Astrocyte of the cerebellum (primary cell): ENCODE measurements at places on chromosomes 2 and 18.

GRCh38 chr2:124524155-124524915 lies 499.2 kb downstream of the CNTNAP5 start:
- no peak for DNase-seq

GRCh38 chr2:121603185-121603584 lies 46.1 kb downstream of the CLASP1 start:
- no peak for DNase-seq

DNA sequence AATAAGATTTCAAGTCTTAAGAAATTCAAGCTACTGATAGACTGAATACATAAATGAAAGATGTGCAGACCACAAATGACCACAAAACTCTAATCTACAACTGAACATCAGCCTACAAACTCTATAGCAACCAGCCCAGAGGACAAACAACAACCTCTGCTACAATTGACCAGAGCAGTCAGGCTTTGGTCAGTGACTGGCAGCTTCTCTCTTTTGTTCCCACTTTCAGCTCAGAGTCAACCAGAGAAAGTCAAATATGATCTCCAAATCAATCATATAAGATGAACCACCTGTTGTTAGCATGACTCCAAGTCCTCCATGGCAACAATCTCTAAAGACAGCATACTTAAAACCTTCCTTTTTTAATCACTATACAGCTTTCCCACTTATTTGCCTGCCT lies 996.2 kb downstream of the SUCLG1 start:
- no peak for DNase-seq

DNA sequence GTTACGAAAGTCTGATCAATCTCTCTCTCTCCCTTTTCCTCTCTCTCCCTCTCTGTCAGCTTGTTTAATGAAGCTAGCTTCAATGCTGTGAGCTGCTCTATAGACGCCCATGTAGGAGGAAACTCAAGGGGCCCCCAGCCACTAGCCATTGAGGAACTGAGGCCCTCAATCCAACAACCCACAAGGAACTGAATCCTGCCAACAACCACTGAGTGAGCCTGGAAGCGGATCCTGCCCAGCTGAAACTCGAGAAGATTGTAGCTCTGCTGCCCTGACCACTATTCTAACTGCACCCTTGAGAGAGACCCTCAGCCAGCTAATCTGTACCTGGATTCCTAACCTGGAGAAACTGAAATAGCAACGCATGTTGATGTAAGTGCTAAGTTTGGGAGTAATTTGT lies 129.2 kb downstream of the BCL11A start:
- no peak for DNase-seq

DNA sequence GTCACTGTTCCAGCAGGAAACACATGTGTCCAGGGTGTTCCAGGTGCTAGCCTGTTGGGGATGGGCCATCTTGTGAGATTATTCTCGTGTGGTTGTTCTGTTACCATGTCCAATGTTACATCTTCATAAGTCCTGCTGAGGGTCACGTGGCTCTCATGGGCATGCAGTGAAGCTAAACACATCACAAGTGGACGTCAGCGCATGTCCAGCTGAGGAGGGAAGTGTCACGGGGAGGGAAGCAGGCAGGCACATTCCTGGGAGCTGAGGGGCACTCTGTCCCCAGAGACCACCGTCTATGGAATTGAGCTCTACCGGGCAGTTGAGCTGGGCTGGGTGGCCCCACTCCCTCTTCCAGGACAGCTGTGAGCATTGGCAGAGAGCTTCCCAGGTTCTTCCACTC lies 155.3 kb upstream of the TWIST2 start:
- DNase-seq = no peak

DNA sequence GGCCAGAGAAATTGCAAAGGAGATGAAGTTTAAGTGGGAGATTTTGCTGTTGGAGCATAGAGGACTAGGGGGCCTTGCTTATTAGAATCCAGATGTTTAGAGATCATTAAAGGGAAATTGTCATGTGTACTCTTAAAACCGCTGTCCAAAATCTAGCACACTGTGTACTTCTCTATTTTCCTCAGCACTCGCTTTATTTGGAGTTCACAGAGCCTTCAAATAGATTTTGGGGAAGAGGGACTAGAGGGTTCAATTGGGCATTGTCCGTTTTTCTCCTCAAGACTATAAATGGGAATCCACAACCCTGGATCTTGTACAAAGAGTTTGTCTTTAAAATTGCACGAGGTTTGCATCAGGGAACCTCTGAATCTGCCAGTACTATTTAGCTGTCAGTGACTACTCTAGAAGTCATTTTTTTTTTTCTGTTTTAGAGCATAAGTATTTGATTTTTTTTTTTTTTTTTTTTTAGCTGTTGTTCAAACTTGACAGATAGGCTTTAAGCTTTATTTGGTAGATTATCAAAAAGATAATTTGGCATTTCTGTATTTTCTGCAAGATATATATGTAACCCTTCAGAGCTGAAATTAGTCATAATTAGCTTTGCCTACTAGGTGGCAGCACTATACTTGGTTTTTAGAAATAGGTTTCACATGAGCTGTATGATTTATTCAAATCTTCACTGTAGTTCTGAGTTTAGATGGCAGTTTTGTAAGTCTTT lies 14.2 kb downstream of the PMS1 start:
- DNase-seq = peak; percentile 18

- no peak for DNase-seq
These were observed 24.5 kb downstream of the NIF3L1 start for GRCh38 chr2:200913654-200914053.

DNA sequence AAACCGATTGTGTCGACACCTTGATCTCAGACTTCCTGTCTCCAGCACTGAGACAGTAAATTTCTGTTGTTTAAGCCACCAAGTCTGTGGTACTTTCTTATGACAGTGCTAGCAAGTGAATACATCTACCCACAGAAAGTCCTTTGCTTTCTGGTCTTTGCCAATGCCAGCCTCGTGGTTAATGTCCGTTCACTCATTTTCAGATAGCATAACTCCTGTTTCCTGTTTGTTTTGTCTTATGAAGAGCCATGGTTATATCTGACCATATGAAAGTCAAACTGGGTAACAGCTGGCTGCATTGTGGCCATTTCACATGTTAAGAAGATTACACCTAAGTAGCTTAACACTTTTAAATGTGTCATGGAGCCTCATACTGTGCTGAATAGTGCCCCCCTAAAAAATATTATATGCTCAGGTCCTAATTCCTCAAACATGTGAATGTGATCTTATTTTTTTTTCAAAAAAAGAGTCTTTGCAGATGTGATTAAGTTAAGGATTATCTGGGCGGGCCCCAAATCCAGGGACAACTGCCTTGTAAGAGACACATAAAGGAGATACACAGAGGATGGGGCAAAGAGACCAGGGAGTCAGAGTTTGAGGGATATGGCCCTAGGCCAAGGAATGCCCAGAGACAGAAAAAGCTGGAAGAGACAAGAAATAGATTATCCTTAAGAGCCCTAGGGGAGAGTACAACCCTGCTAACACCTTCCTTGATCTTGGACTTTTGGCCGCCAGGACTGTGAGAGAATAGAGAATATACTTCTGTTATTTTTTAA lies 118.0 kb downstream of the KCNE4 start:
- no peak for DNase-seq

- DNase-seq = no peak
These were observed 56.4 kb downstream of the MAP4K4 start for GRCh38 chr2:101753720-101754490.

GRCh38 chr2:36727550-36727949 lies 31.0 kb downstream of the VIT start:
- no peak for DNase-seq

- DNase-seq = no peak
These were observed 138.2 kb upstream of the OTOS start for GRCh38 chr2:240278661-240279060.

GRCh38 chr2:207123776-207124391 lies 41.9 kb downstream of the KLF7 start:
- no peak for DNase-seq

GRCh38 chr18:2985628-2986027 lies 27.3 kb downstream of the LPIN2 start:
- no peak for DNase-seq

GRCh38 chr2:28674713-28675068 lies 76.9 kb upstream of the PPP1CB start:
- DNase-seq = no peak

DNA sequence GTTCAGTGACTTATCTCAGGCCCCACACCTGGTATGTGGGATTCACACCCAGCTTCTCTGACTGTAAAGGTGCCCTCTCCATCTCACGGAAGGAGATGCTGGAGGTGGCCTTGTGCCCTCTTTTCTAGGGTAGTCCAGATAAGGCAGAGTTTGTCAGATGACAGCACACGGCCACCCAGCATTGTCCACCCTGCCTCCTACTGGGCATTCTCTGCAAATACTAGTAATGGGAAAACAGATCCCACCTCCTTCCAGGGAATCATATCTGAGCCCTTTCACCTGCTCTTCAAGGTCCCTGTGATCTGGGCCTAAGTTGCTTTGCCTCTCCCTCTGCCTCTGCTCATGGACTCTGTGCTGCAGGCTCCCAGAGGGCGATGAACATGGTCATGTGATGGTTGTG lies 214.7 kb downstream of the CLIP4 start:
- no peak for DNase-seq

DNA sequence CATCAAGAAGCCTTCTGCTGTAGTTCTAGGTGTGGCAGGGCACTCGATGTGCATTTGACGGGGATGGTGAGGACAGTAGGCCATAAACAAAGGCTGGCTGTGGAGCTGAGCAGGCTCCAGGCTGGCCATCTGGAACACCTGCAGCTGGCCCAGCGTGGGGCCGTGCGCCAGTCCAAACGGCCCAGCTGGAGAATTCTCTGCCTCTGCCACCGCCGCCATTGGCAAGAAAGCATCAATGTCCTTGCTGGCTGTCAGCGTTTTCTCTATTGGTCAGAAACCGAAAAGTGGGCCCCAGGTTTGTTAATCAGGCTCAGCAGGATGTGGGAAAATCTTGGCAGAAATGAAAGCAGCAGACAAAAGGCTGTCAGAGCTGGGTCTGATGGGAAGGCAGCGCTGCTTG lies 24.0 kb upstream of the CTIF start:
- no peak for DNase-seq

GRCh38 chr2:179594268-179595112 lies 266.9 kb downstream of the ZNF385B start:
- no peak for DNase-seq

- DNase-seq = no peak
These were observed 72.8 kb upstream of the YPEL5 start for GRCh38 chr2:30074023-30074422.

DNA sequence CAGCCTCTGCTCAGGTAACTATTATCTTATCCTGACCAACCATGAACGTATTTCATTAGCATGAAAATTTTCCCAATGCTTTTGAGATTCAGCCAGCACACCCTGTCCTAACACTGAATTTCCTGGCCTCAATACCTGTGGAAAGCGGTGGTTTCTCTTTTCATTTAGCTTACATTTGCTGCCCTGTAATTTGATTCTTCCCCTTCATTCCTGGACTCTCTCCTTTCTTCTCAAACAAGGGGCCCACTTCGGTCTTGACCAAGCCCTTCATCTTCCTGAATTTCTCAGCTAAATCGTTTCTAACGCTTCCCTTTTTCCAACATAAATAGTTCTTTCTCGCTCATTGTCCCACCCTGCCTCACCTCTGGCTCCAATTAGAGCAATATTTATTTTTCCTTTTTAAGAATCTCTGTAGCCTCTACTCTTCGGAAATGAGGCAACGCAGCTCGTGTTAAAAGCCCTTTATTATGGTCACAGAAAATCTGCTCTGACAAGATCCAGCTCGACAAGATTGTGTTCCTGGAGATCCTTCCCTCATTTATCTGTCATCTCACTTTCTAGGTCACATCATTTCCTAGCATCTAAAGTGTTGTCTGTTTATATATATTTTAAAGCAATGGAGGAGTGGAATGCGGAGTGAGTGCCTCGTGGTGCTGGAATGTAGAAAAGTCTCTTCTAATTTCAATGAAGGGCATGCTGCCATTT lies 49.5 kb upstream of the BCL11A start:
- no peak for DNase-seq

DNA sequence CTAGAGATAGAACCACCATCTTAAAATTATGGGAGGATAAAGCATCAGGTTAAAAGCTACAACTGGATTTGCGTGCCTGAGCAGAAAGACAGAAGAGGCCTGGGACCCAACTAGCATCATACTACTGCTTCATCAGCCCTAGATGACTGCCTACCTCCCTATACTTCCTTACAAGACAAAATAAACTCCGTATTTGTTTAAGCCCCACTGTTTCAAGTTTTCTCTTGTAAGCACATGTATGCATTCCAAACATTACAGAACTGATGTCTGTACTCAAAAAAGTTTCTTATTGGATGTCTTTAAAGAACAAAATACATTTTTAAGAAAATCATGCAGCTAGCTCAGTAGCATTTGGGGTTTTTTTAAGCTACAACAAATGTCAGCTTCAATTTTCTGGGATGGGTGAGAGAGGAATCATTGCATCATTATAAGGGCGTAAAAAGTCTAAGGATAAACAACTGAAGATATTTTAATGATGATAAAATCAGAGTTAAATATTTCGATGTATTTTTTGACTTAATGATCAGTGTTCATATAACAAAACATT lies 213.1 kb downstream of the EXOC6B start:
- no peak for DNase-seq

- no peak for DNase-seq
These were observed 36.3 kb downstream of the ZNF516 start for GRCh38 chr18:76458522-76459311.

DNA sequence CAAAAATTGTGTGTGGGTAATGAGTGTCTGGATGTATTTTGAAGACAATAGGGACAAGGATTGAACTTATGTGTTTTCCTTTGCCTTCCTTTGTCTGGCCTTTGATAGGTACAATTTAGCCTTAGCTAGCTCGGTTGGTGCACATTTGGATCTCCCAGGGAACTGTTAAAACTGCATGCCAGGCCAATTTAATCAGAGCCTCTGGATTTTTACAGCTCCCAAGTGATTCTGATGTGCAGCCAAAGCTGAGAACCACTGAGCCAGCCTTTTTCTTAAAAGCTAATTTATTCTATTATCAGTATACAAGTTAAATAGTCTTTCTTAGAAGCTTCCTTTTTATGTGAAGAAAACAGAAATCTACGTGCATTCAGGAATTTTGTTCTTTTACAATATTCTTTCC lies 25.0 kb downstream of the PLEK start:
- no peak for DNase-seq
